ENCODE measurements at places on chromosomes 6 and 20.

GRCh38 chr6:24838081-24838480 lies 39.4 kb upstream of the ARMH2 start:
- no peak for DNase-seq

DNA sequence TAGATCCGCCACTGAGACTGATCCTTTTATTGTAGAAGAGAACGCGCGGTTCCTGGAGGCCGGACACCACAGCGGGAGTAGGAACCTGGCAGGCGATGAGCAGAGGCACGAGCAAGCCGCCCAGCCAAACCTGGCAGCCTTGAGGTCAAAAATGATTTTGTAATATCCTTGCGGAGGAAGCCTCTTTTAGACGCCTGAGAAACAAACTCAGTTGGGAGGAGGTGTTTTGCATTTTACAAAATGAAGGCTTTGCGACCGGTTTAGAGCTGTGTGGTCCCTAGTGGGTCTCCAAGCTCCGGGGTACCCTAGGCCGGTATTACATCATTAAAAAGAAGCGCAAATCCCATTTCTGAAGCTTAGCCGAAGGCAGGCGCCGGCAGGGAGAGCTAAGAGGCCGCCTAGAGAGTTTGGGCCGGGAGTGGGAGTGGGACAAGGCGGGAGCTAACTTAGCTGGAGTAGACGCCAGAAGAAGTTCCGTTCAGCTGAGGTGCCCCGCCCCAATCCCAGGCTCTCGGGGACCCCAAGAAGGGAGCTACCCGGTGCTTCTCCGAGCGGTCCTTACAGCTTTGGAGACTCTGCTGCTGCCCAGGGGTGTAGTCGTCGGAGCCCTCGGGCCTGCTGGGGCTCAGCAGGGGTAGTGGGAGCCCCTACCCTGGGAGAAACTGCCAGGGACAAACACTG lies 1.9 kb upstream of the TBX18 start:
- no peak for DNase-seq

- no peak for DNase-seq
These were observed 762.1 kb upstream of the CHD6 start for GRCh38 chr20:42380287-42380686.

DNA sequence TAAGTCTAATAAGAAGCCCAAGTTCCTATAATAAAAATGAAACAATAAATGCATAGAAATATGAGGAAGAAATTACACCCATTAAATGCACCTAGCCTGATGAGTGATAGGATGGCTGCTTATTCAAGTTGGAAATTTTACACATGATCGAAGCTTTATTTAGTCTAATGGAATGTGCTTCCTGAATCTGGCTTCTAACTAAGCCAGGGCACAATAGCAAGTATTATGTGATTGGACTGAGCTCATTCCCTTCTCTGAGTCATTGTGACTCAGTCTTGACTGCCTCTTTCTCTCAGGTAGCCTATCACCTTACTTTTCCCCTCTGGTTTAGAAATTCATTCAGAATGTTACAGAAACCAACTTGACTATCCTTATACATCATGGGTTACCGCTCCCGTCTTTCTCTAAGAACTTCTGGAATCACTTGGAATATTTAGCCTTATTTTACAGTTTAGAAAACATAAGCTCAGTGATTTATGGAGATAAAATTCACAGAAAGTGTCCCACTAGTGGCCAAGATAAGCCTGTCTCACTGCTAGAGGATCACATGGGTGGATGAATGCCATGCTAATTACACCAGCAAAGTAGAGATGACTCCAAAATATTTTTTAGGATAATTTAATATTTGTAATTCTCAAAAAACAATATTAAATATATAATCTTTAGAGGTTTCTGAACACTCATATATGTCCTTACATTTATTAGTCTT lies 505.3 kb upstream of the JAG1 start:
- DNase-seq, result no peak

- DNase-seq, result no peak
These were observed 110.6 kb downstream of the ARID1B start for GRCh38 chr6:156887623-156888269.

Measured in hepatic stellate cell (primary cell).